Mesothelial cell of epicardium (in vitro differentiated cells): ENCODE measurements at places on chromosomes 12 and 14. TPM values are rescaled to one million over a fixed set of nuclear protein-coding genes. Genes with fewer than 3 reads are reported as not detected.

The KLHDC1 gene
- total RNA-seq: 4.9 to 6.6 TPM (median 6.6 TPM) in 3 replicates

- DNase-seq: no peak
Observed at GRCh38 chr14:51258788-51259187, 18.7 kb downstream of the TMX1 start.

GRCh38 chr14:99887407-99887806, 94.2 kb downstream of the EML1 start:
- DNase-seq: no peak

- DNase-seq: no peak
Observed at GRCh38 chr12:4448943-4449850, 3.6 kb upstream of the FGF6 start.

GRCh38 chr12:131621701-131622421, 89.0 kb upstream of the SFSWAP start:
- no peak for DNase-seq

DNA sequence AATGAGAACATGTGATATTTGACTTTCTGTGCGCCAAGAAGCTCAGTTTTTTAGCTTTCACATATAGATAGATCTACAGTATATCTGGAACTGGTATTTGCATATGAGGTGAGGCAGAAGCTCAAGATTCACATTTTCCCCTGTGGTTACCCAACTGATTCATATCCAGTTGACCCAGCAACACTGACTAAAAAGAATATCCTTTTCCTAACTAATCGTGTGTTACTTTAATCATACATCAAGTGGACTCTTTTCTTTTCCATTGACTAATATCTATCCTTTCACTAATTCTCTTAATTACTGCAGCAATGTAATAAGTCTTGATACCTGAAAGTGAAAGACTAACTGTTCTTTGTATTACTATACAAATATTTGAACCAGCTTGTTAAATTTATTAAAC, 236.1 kb downstream of the AEBP2 start:
- DNase-seq: no peak

DNA sequence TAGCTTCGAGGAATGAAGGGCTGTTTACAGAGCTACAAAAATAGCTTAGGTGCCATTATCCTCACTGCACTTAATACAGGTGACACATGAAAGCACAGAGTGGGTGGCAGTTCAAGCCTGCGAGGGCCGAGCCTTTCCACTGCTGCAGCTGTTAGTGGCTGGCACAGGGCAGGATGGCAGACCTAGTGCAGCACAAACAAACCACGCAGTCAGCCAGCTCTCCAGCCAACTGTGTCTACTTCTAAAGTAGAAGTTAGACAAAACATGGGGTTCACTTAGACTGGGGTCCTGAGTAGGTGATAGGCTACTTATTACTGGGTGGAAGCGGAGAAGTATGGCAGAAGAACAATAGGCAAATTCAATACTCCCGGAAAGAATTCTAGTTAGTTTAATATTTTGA, 95.4 kb downstream of the DUSP16 start:
- no peak for DNase-seq

DNA sequence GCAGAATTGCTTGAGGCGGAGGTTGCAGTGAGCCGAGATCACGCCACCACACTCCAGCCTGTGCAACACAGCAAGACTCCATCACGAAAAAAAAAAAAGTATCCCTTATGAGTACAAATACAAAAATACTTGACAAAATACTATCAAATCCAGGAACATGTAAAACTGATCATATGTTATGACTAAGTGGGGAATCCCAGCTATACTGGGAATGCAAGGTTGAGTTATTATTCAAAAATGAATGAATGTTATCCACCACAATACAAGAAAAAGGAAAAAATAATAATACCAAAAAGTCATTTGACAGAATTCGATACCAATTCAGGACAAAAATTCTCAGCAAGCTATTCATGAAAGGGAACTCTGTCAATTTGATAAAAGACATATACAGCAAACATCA, 32.6 kb downstream of the MOK start:
- no peak for DNase-seq

DNA sequence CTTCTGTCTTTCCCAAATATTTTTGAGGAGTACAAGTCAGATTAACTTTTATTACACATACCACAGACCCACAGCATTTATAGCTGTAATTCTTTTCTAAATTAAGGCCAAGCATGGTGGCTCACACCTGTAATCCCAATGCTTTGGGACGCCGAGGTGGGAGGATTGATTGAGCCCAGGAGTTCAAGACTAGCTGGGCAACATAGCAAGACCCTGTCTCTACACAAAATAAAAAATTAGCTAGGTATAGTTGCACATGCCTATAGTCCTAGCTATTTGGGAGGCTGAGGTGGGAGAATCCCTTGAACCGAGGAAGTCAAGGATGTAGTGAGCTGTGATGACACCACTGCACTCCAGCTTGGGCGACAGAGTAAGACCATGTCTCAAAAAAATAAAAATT, 7.0 kb downstream of the DUSP16 start:
- no peak for DNase-seq
